HepG2 (cell line): ENCODE measurements at places on chromosomes 6 and 20. TPM values are rescaled to one million over a fixed set of nuclear protein-coding genes. Genes with fewer than 3 reads are reported as not detected.

The PRPH2 gene
- total RNA-seq, result 0.04 and 0.06 TPM in 2 replicates

The CCDC28A gene
- 15.8 and 22.8 TPM in 2 replicates for total RNA-seq

The PRR18 gene
- total RNA-seq, result 0.04 TPM in 1 of 2 replicates, not detected in the other

The MLIP gene
- 0.33 TPM in 1 of 2 replicates, not detected in the other for total RNA-seq

The HLA-DPA1 gene
- not detected in 2 replicates for total RNA-seq

The LRRN4 gene
- total RNA-seq, result 0.20 and 0.25 TPM in 2 replicates

The PRIM2 gene
- total RNA-seq, result 52.7 and 70.0 TPM in 2 replicates

The MYH7B gene
- total RNA-seq, result 0.18 and 0.20 TPM in 2 replicates

The RCAN2 gene
- not detected in 2 replicates for total RNA-seq

The POM121L2 gene
- not detected in 2 replicates for total RNA-seq

The ANKRD66 gene
- total RNA-seq, result not detected in 2 replicates

The SLC17A3 gene
- 0.09 TPM in 1 of 2 replicates, not detected in the other for total RNA-seq

The TMEM14A gene
- total RNA-seq, result 73.7 and 78.0 TPM in 2 replicates

The WFDC10B gene
- not detected in 2 replicates for total RNA-seq

The AFG1L gene
- 14.0 and 18.1 TPM in 2 replicates for total RNA-seq

The AVP gene
- not detected in 2 replicates for total RNA-seq

The ADGB gene
- not detected in 2 replicates for total RNA-seq

The SIM1 gene
- not detected in 2 replicates for total RNA-seq

The CST1 gene
- total RNA-seq, result not detected in 2 replicates

The TRIM15 gene
- total RNA-seq, result 30.4 and 35.1 TPM in 2 replicates

The STX16 gene
- total RNA-seq, result 28.0 and 40.5 TPM in 2 replicates

The ALDH5A1 gene
- 27.6 and 32.5 TPM in 2 replicates for total RNA-seq

The LPA gene
- total RNA-seq, result not detected in 2 replicates

The ADAT2 gene
- 15.0 and 18.3 TPM in 2 replicates for total RNA-seq

The SAPCD1 gene
- total RNA-seq, result 0.56 and 2.5 TPM in 2 replicates

The DDX27 gene
- 72.8 and 88.3 TPM in 2 replicates for total RNA-seq

The TRIM10 gene
- total RNA-seq, result 4.1 and 4.5 TPM in 2 replicates

The RNASET2 gene
- total RNA-seq, result 22.4 and 44.6 TPM in 2 replicates

The MLN gene
- total RNA-seq, result not detected in 2 replicates

The TEAD3 gene
- total RNA-seq, result 14.4 and 15.1 TPM in 2 replicates

The CRISP3 gene
- not detected in 2 replicates for total RNA-seq

The NHSL1 gene
- 53.6 and 59.5 TPM in 2 replicates for total RNA-seq

The LAMA5 gene
- 28.5 and 44.7 TPM in 2 replicates for total RNA-seq

The GHRH gene
- not detected in 2 replicates for total RNA-seq

The LY6G5B gene
- total RNA-seq, result 0.73 and 7.8 TPM in 2 replicates

The SLC25A27 gene
- total RNA-seq, result 0.32 and 0.46 TPM in 2 replicates

The CTAGE9 gene
- not detected in 2 replicates for total RNA-seq

The MATN4 gene
- total RNA-seq, result not detected in 2 replicates

The PNPLA1 gene
- not detected in 2 replicates for total RNA-seq

The HDGFL1 gene
- not detected in 2 replicates for total RNA-seq

The TGM3 gene
- not detected in 2 replicates for total RNA-seq

The F13A1 gene
- total RNA-seq, result not detected in 2 replicates

The TSHZ2 gene
- not detected in 2 replicates for total RNA-seq

The EDN1 gene
- total RNA-seq, result 0.15 and 0.21 TPM in 2 replicates

The ABCF1 gene
- 98.9 and 104 TPM in 2 replicates for total RNA-seq

The CNR1 gene
- not detected in 2 replicates for total RNA-seq

The TMEM244 gene
- not detected in 2 replicates for total RNA-seq

The MAS1 gene
- total RNA-seq, result not detected in 2 replicates

The HLA-DRA gene
- not detected in 2 replicates for total RNA-seq

The HAO1 gene
- total RNA-seq, result not detected in 2 replicates

The ZBTB46 gene
- 10.9 and 13.5 TPM in 2 replicates for total RNA-seq

The OR2J3 gene
- total RNA-seq, result not detected in 2 replicates

The SLC44A4 gene
- 5.6 and 5.9 TPM in 2 replicates for total RNA-seq

The ABHD16A gene
- total RNA-seq, result 16.2 and 43.5 TPM in 2 replicates

The ZNF165 gene
- total RNA-seq, result 8.6 and 11.2 TPM in 2 replicates

The SIRPG gene
- not detected in 2 replicates for total RNA-seq

The ZNF451 gene
- 65.7 and 104 TPM in 2 replicates for total RNA-seq

The ZGPAT gene
- total RNA-seq, result 40.2 and 41.9 TPM in 2 replicates

The KIAA0408 gene
- not detected in 2 replicates for total RNA-seq
